ENCODE measurements at places on chromosomes 5 and 9. TPM values are rescaled to one million over a fixed set of nuclear protein-coding genes. Genes with fewer than 3 reads are reported as not detected.

Gene CDH12
- not detected for total RNA-seq

Gene SV2C
- total RNA-seq = not detected

Gene CDH6
- not detected for total RNA-seq

Gene CLPTM1L
- 169 TPM for total RNA-seq

- DNase-seq = no peak
Measured at GRCh38 chr9:132957805-132958204, 13.4 kb upstream of the TSC1 start.

DNA sequence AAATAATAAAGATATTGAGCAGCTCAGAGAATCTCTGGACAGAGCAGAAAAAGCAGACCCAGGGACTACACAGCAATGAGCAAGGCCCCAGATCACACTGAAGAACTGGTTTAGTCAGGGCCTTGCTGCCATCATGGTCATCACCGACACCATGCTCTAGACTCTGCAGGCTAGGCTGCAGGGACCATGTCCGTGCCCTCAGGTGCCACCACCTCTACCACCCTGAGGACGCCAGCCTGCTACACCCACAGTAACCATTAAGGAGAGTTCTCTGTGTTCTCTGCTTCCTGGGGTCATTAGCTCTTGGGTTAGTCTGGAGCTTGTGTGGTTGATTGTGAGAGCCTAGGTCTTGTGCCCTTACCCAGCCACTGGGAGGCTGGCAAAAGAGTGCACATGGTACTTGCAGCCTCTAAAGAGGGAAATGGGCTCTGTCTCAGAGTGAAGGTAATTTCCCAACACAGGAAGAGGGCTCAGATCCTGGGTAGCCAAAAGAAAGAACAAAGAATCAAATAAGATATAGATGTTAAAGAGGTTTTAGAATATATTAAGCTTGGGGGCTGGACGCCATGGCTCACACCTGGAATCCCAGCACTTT, 31.9 kb upstream of the JADE2 start:
- DNase-seq = no peak

DNA sequence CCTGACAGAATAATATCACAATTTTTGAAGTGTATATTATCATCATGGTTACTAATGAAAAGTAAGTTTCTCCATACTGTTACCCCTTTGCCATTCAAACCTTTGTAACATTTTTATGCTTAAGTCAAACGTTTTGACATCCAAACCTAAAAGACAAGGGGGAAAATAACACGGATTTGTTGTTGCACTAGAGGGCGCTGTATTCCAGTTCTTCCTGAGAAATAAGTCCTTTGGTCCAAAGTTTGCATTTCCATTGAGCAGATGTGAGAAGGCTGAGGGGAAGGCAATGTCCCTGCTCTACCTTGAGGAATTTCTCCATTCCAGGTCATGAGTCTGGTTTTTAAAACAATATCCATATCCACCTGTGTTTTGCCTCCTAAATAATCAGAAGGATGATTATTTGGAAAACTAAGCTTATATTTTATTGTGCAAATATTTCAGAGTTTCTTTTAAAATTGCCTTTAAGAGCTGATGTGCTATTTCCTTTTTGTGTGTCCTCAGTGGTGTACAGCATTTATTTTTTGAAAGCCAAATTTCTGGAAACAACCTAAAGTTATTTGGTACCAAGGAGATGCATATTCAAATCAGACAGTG, 9.7 kb downstream of the LECT2 start:
- DNase-seq = peak; percentile 80

DNA sequence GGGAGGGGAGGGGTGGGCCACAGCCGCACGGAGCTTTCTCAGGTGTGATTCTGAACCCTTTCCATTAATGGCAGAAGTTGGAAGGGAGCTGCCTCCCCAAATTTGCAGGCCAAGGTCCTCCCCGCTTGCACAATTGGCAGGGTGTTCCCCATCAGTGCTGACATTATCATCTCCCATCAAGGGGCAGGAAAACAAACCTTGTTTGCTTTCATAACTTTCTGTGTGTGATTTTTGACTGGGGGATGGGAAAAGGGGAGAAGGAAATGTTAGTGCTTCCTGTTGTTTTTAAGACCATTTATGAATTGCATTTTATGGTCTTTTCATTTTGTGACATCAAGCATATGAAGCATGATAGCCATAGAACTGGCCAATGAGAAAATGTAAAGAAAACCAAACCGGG, 242.2 kb downstream of the GOLPH3 start:
- no peak for DNase-seq

DNA sequence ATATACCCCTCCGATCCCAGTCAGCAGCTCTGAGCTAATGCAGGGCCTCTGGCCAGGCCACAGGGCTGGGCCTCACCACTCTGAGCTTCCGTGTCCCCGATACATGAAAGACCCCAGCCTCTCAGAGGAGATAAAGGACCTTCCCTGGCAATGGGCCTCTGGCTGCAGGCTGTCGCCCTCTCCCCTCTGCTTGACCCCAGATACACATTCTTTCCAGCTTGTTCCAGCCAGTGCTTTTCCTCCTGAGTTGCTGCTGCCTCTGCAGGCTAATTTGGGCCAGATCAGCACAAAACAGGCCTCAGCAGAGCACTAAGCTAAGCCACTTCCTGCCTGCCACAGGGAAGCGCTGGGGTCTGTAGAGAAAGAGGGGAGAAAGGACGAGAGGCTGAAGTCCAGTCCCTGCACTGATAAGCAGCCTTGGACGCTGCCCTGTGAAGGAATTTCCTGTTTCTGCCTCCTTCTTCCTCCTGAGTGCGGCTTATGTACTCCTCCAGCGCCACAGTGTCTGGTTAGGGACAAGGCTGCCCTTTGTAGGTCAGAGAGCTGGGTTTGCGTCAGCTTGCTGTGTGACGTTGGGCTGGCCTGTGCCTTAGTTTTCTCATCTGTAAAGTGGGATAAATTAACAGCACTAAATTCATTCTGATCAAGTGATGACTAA, 73.0 kb upstream of the IL17B start:
- peak; percentile 39 for DNase-seq

GRCh38 chr9:17116400-17116837, 18.4 kb upstream of the CNTLN start:
- peak; percentile 52 for DNase-seq

DNA sequence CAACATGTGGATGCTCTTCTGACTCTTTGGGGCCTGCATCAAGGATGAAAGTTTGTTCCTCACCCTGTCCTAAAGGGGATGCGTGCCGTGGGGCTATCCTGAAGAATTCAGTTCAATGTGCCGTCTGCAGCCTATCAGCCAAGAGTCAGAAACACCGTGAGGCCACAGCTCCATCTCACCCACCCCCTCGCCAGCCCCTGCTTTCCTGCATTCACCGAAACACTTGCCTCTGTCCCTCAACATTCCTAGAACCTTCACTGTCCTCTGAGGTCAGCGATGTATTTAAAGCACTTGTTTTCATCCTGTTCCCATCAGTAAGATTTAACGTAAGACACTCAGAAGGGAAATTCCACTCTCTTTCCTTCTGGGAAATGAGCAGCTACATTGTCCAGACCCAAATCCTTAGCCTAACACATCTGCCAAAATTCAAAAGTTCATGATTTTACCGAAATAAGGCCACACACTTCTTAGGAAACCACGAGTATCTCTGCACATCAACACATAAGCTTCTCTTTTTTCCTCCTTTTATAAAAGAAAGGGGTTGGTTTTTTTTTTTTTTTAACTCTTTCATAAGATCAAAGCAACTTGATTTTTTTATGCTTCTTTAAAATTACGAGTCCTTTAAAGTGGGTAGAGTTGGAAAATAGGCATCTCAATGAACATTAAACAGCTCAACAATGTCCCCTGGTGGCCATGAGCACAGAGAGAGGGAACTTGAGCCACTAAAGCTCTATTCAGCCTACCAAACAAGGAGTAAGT, 100.7 kb downstream of the SUSD1 start:
- peak; percentile 100 for DNase-seq

DNA sequence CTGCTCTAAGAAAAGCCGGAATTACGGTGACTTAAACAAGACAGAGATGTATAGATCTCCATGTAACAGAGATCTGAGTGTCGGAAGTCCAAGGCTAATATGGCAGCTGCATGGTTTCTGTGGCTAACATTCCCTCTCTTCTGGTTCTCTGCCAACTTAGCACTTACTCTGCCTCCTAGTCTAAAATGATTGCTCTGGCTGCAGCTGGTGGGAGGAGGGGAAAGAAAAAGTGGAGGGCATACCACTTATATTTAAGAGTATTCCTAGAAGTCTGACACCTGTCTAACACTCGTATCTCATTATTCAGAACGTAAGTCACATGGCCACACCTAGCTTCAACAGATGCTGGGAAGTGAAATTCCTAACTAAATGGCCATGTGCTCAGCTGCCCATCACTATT, 551.5 kb upstream of the TLE4 start:
- DNase-seq = peak; percentile 89

DNA sequence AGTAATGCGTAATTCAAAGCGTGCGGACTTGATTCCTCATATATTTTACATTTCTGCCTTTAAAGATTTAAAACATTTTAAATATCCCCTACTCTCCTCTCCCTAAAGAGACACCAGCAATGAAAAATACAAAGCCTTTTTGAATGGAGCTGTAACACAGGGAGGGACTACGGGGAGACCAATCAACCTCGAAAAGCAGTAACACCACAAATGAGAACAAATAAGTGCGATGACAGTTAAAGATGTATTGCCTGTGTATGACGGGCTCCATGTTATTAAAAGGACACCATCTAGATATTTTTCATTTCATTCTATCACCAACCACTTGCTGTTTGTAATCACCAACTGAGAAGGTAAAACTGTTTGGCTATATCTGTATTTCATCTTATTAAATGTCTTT, 230.3 kb upstream of the TBCA start:
- DNase-seq = no peak

DNA sequence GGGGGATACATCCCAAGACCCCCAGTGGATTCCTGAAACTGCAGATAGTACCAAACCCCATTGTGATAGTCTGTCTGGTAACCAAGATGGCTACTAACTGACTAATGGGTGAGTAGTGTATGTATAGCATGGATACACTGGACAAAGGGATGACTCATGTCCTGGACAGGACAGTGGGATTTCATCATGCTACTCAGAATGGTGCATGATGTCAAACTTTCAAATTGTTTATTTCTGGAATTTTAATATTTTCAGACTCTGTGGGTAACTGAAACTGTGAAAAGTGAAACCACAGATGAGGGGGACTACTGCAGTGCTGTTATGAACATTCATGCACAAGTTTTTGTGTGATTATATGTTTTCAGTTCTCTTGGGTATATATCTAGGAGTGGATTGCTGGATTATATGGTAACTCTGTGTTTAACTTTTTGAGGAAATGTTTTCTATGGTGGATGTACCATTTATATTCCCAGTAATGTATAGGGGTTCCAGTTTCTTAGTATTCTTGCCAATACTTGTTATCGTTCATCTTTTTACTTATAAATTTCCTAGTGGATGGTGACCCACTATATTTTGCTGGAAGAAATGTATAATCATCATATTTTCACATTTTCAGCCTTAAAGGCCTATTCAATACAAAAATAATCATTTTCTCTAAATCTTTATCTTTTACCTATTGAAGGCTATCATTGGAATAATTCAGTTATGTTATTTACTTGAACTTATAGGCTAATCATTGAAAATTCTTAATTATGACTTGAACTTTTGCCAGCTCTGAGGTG, 140.9 kb downstream of the NR3C1 start:
- peak; percentile 46 for DNase-seq
